Psoas muscle (tissue), 8 donors: ENCODE measurements at places on chromosomes 11 and 22. TPM values are rescaled to one million over a fixed set of nuclear protein-coding genes. Genes with fewer than 3 reads are reported as not detected.
A peak's percentile ranks its signal among the peaks of the same experiment; 100 is the strongest.

CYP2D6 gene
- 0.26 TPM for total RNA-seq

OR52A1 gene
- not detected for total RNA-seq

OR8A1 gene
- total RNA-seq, result not detected

MS4A10 gene
- not detected for total RNA-seq

DNA sequence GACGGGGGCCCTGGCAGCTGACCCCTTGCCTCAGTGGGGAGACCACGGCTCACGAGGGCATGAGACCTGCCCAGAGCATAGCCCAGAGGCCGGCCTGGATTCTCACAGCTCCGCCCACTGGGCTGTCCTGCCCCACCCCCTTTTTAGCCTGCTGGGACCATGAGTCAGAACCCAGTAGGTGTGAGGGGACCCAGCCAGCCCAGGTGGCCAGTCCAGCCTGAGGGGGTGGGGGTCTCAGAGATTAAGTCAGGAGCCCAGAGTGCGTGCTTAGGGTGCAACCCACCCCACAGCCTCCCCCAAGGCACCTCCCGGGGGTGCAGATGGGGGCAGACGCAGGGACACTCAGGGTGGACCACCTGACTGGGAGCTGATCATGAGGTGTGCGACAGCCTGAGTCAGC is 40.1 kb upstream of the PPARA start:
- H3K27ac ChIP-seq, result peak overlapping the region; percentile 93
- no peaks in the 10 kb centered on the region for H3K27me3 ChIP-seq
- peaks cover 50% of the 10 kb centered on the region for H3K36me3 ChIP-seq
- no peak overlapping the region for H3K4me3 ChIP-seq
- peaks cover 90% of the 10 kb centered on the region for H3K4me1 ChIP-seq
- DNase-seq, result peak; percentile 69

GRCh38 chr11:6638429-6638828 is 17.2 kb downstream of the DCHS1 start:
- DNase-seq, result no peak
- no peak overlapping the region for H3K4me3 ChIP-seq
- peaks cover 4% of the 10 kb centered on the region for H3K4me1 ChIP-seq
- H3K27ac ChIP-seq, result no peak overlapping the region
- H3K36me3 ChIP-seq, result no peaks in the 10 kb centered on the region

GRCh38 chr22:23591201-23591791 is 11.2 kb upstream of the IGLL1 start:
- no peaks in the 10 kb centered on the region for H3K36me3 ChIP-seq
- DNase-seq, result peak; percentile 43
- no peak overlapping the region for H3K27ac ChIP-seq
- no peak overlapping the region for H3K4me3 ChIP-seq
- H3K4me1 ChIP-seq, result no peaks in the 10 kb centered on the region
- no peaks in the 10 kb centered on the region for H3K27me3 ChIP-seq

GVQW3 gene
- total RNA-seq, result 0.17 TPM

- H3K4me1 ChIP-seq, result peaks cover 61% of the 10 kb centered on the region
- H3K27me3 ChIP-seq, result no peaks in the 10 kb centered on the region
- H3K4me3 ChIP-seq, result peak overlapping the region; percentile 67
- DNase-seq, result no peak
Measured at GRCh38 chr22:42645341-42645937, 3.8 kb downstream of the CYB5R3 start.

DNA sequence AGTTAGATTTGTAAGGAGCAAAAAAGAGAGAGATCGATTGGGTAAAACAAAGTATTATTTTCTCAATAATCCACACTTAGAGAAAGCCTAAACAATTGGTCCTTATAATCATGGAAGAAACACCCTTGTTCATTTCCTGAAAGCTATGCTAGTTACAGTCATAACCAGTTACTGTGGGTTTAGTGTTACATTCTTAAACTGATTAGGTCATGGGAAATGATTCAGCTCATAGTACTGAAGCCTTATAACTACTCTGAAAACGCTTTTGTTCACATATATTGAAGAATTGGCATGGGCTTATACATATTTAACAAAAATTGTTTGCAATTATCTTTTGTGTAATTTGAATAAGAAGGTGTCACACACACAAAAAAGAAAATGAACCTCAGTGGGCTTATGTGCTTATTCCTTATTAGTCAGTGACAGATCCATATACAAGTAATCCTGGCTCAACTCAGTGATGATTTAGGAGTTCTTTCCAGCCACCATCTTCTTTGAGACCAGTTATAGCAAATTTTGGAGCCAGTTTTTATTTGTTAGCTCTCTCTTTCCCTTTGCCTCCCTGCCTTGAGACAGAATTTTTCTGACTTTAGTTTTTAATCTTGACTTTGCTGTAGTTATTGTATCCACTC is 198.5 kb upstream of the CTSC start:
- no peak for DNase-seq
- no peak overlapping the region for H3K4me3 ChIP-seq
- no peaks in the 10 kb centered on the region for H3K36me3 ChIP-seq
- peak overlapping the region; percentile 53 for H3K27ac ChIP-seq

GRCh38 chr22:30996462-30996861 is 27.4 kb downstream of the TUG1 start:
- no peaks in the 10 kb centered on the region for H3K4me1 ChIP-seq
- H3K27me3 ChIP-seq, result no peaks in the 10 kb centered on the region
- H3K4me3 ChIP-seq, result no peak overlapping the region
- H3K36me3 ChIP-seq, result no peaks in the 10 kb centered on the region

GRCh38 chr22:47292546-47293320 is 530.3 kb downstream of the TBC1D22A start:
- no peak overlapping the region for H3K27ac ChIP-seq
- peaks cover 8% of the 10 kb centered on the region for H3K27me3 ChIP-seq
- no peaks in the 10 kb centered on the region for H3K4me1 ChIP-seq

DNA sequence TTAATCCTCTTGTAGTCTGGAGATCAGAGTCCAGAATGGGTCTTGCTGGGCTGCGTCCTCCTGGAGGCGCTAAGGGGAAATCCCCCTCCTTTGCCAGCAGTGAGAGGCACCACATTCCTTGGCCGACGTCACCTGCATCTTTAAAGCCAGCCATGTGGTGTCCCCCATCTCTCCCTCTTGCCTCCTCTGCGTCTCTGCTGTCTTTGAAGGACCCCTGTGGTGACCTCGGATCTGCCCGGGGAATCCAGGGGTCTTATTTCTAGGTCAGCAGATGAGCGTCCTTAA is 27.2 kb upstream of the PARVB start:
- H3K36me3 ChIP-seq, result no peaks in the 10 kb centered on the region
- H3K27ac ChIP-seq, result no peak overlapping the region
- no peak overlapping the region for H3K4me3 ChIP-seq

OR10D3 gene
- total RNA-seq, result not detected

LRRC55 gene
- 0.08 TPM for total RNA-seq

KRTAP5-9 gene
- not detected for total RNA-seq

CNGA4 gene
- total RNA-seq, result not detected

DNA sequence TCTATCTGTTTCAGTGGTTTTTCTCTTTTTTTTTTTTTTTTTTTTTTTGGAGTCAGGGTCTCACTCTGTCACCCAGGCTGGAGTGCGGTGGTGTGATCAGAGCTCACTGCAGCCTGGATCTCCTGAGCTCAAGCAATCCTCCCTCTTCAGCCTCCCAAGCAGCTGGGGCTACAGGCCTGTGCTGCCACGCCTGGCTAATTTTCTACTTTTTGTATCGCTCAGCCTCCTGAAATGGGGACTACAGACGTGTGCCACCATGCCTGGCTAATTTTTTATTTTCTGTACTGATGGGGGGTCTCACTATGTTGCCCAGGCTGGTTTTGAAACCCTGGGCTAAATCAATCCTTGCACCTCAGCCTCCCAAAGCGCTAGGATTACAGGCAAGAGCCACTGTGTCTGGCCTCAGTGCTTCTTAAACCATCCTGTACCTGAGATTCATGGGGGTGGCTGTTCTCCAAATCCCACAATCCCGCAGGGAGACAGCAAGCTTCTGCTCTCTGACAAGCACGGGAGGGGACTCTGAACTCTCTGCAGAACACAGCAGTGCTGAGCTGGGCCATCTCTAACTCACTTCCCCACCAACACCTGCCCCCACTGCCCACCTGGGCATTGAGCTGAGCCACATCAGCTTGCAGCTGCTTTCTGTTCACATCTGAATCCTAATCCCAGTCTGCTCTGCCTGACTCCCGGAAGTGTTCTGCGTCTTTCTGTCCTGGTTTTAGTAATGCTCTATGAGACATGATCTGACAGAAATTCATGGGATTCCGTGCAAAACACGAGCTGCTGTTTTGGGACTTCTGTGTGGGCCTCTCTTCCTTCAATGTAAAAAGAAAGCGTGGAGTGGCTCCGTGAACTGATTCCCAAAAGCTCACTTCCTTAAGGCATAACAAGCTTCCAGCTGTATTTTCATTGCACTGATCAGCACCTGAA is 400.0 kb downstream of the LARGE1 start:
- no peak overlapping the region for H3K4me3 ChIP-seq
- H3K27me3 ChIP-seq, result no peaks in the 10 kb centered on the region
- H3K4me1 ChIP-seq, result peaks cover 12% of the 10 kb centered on the region
- H3K36me3 ChIP-seq, result no peaks in the 10 kb centered on the region
- no peak for DNase-seq

DNA sequence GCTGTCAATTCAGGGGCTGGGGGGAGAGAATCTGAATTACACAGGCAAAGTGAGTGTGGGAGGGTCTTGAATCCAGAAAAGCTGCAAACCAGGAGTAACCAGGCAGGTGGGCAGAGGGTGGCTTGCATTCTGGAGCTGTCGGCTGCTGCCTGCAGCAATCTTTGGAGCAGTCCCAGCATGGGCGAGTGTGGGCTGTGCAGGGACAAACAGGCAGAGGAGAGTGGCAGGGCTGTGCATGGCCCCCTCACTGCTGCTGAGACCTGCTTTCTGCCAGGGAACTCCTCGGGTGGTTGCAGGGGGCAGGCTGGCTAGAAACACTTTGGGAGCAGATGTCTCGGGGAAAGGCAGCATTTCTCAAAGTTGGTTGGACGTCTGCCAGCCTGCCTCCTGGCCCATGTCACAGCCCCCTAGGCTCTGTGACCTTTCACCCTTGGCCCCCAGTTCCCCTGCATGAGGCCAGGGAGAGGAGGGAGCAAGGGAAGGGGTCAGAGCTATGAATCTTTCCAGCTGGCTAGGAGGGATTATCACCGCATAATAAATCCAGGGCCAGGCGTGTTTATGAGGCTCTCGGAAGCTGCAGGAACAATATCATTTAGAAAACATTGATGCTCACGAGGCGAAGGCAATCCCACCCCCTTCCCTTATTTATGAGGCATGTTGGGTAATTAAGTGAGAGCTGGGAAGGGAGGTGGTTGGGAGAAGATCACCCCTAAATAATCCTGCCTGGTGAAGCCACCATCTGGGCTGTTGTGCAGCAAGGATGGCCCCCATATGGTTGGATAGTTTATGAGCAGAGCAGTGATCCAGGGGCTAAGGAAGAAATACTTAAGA is 212.3 kb upstream of the NCAM1 start:
- no peaks in the 10 kb centered on the region for H3K4me1 ChIP-seq
- peaks cover 7% of the 10 kb centered on the region for H3K27me3 ChIP-seq
- no peak for DNase-seq
- H3K27ac ChIP-seq, result no peak overlapping the region

APOA4 gene
- total RNA-seq, result not detected

DNA sequence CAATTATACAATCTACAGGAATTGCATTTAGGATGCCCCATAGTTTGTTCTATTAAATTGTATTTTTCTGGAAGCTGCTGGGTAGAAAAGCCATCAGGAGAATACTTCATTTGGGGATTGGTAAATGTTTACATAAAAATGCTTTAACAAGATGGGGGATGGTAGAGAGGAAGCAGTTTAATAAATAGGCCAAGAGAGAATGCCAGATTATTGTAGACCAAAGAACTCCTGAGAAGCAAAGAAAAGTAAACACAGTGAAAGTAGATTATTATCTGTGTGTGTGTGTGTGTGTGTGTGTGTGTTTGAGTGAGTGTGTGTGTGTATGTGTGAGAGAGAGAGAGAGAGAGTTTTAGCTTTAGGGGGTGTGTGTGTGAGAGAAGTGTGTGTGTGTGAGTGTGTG is 820.4 kb upstream of the CCDC90B start:
- DNase-seq, result no peak
- no peaks in the 10 kb centered on the region for H3K4me1 ChIP-seq
- H3K36me3 ChIP-seq, result no peaks in the 10 kb centered on the region
- no peaks in the 10 kb centered on the region for H3K27me3 ChIP-seq

- peaks cover 4% of the 10 kb centered on the region for H3K27me3 ChIP-seq
- DNase-seq, result no peak
- H3K36me3 ChIP-seq, result no peaks in the 10 kb centered on the region
- no peak overlapping the region for H3K4me3 ChIP-seq
Measured at GRCh38 chr11:131038597-131038996, 122.3 kb upstream of the SNX19 start.

FJX1 gene
- 3.8 TPM for total RNA-seq

DNA sequence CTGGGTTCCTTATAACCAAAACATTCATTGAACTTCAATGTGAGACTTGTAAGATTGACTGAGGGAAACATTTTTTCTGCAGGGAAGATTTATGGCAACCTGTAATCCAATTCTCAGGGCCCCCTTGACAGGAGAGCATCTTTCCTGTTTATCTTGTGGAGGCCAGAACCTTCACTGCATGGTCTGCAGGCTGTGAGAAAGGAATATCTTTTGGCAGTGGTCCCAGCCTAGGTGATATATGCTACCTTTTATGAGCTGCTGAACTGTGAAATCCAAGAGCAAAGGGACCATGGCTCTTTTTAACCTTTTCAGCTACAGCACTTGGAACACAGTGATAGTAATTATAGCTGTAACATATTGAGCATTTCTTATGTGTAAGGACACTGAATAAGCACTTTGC is 590.2 kb upstream of the B3GAT1 start:
- no peaks in the 10 kb centered on the region for H3K27me3 ChIP-seq
- H3K4me3 ChIP-seq, result no peak overlapping the region
- H3K4me1 ChIP-seq, result no peaks in the 10 kb centered on the region
- H3K27ac ChIP-seq, result no peak overlapping the region
- no peak for DNase-seq

DNA sequence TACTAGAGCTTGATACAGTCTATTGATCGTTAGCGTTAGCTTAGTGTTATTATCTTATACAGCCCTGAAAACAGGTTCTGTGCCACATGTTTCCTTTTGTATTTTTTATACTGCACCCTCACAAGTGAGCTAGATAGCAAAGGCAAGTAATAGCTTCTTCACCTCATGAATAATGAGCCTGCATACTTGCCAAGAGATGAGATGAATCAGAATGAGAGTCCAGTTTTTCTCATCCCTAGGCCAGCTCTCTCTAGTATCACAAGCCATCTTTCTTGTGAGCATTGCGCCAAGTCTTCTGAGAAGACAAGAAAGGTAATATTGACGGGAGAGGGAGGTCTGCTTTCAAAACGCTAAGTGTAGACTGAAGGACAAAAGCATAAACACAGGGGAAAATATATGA is 8.7 kb upstream of the CARD18 start:
- no peak overlapping the region for H3K27ac ChIP-seq
- no peaks in the 10 kb centered on the region for H3K4me1 ChIP-seq
- H3K4me3 ChIP-seq, result no peak overlapping the region
- H3K27me3 ChIP-seq, result no peaks in the 10 kb centered on the region
- H3K36me3 ChIP-seq, result no peaks in the 10 kb centered on the region

OR52B2 gene
- not detected for total RNA-seq

GRCh38 chr11:108402241-108402640 is 65.1 kb downstream of the C11orf65 start:
- H3K27me3 ChIP-seq, result no peaks in the 10 kb centered on the region
- no peaks in the 10 kb centered on the region for H3K4me1 ChIP-seq
- DNase-seq, result no peak
- H3K36me3 ChIP-seq, result no peaks in the 10 kb centered on the region
- no peak overlapping the region for H3K4me3 ChIP-seq
- no peak overlapping the region for H3K27ac ChIP-seq

- DNase-seq, result no peak
- no peaks in the 10 kb centered on the region for H3K36me3 ChIP-seq
- H3K4me3 ChIP-seq, result no peak overlapping the region
- H3K27me3 ChIP-seq, result peaks cover 39% of the 10 kb centered on the region
Measured at GRCh38 chr22:43819931-43820640, 8.0 kb upstream of the EFCAB6 start.
